ENCODE measurements at places on chromosomes 11 and 22.

- DNase-seq: no peak
Observed at GRCh38 chr22:50171319-50171964, 911 bp downstream of the PANX2 start.

DNA sequence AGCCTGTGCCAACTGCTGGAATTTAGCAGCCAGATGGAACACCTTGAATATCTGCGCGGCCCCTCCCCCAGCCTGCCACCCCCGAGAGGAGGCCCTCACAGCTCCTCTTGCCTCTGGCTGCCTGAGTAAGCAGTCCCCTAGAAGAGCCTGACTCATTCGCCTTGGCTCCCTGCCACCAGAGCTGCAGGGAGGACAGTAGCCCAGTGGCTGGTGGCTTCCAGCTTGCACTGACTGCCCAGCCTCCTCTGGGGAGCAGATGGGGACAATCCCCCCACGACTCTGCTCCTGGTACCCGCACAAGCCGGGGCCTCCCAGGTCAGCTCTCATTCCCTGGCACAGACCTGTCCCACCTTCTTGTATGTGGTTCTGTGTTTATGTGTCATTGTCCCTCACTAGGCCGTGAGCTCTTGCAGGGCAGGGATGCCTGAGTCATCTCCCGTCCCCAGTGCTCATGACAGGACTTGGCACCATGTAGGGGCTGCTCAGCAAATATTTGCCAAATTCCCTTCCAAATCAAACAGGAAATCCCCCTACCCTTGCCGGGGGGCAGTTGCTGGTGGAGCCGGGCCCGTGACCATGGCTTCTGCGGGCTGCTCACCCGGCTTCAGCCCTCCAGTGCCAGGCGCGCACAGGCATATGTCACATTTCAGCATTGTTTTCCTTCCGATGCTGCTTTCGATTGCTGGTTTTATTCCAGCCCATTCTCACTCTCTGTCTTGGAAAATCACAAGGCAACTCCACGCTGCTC is 43.6 kb downstream of the CACNG2 start:
- peak; percentile 39 for DNase-seq

GRCh38 chr22:32465661-32466060 is 1.4 kb upstream of the BPIFC start:
- no peak for DNase-seq

DNA sequence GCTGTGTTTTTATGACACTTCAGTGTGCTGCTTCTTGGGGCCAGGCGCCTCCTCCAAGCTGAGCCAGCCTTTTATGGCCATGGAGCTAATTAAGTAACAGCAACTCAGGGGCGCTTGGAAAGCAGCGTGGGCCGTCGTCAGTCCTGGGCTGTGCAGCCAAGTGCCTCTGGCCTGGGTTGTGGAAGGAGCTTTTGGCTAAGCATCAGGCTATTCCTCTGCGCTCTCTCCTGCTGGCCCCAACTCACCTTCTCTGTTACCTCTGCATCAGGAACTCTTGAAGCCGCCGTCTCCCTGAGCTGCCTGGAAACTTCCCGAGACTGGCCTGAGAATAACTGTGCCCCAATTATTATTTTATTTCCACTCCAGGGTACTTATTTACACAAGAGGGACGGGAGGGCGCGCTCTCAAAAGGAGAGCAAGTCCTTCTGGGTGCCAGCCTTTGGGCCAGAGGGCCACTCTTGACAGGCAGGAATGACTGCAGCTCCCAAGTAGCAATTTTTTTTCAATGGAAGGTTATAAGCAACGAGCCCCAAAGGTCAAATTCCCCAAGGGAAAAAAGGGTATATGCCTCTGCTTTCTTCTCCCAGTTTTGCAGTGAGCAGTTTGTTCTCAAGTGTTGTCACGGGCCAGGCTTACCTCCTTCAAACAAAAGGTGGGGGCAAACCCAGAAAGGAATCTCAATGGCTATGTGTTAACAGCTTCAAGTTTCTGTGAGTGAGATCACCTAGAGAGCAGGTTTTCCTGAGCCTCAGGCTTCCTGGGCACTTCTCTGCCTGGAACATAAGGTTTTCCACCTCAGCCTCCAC is 38.5 kb upstream of the NAV2 start:
- DNase-seq: no peak

DNA sequence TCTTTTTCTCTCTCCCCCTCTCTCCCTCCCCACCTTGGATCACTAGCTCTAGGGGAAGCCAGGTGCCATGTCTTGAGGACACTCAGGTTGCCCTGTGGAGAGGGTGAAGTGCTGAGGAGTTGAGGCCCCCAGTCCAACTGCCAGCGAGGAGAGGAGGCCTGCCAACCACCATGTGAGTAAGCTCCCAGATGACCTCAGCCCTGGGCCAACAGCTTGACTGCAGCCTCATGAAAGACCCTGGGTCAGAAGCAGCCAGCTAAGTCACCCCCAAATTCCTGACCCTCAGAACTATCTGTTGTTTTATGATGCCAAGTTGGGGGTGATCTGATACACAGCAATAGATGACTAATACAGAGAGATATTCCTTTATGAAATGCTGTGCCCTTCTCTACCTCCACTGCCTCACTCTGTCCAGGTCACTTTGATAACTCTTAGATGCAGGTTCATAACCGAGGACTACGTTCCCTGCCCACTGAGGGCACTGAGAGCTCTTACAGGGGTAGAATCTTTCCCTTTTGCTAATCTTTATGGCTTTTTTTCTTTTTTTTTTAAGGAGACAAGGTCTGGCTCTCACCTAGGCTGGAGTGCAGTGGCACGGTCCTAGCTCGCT is 8.0 kb downstream of the ARFGAP3 start:
- DNase-seq: no peak

GRCh38 chr11:87212891-87213290 is 175.2 kb downstream of the TMEM135 start:
- DNase-seq: no peak

- no peak for DNase-seq
Observed at GRCh38 chr22:38845004-38845740, 1.3 kb upstream of the NPTXR start.

DNA sequence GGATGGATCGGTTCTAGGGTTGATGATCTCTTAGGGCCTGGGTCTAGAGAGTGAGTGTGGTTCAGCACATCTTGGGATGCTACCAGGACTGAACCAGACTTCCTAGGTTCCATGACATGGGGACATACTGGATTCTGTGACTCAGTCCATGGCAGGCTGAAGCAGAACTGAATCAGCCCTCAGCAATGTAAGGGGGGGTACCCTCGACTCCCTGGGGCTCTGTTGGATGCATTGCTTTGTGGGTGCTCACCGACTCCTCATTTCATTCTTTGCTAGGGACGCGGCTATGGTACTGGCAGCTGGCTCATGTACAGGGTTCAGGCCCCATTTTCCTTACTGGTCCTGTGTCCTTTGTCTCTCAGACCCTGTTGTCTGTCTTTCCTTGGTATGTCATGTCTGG is 733 bp upstream of the GRAMD1B start:
- no peak for DNase-seq

DNA sequence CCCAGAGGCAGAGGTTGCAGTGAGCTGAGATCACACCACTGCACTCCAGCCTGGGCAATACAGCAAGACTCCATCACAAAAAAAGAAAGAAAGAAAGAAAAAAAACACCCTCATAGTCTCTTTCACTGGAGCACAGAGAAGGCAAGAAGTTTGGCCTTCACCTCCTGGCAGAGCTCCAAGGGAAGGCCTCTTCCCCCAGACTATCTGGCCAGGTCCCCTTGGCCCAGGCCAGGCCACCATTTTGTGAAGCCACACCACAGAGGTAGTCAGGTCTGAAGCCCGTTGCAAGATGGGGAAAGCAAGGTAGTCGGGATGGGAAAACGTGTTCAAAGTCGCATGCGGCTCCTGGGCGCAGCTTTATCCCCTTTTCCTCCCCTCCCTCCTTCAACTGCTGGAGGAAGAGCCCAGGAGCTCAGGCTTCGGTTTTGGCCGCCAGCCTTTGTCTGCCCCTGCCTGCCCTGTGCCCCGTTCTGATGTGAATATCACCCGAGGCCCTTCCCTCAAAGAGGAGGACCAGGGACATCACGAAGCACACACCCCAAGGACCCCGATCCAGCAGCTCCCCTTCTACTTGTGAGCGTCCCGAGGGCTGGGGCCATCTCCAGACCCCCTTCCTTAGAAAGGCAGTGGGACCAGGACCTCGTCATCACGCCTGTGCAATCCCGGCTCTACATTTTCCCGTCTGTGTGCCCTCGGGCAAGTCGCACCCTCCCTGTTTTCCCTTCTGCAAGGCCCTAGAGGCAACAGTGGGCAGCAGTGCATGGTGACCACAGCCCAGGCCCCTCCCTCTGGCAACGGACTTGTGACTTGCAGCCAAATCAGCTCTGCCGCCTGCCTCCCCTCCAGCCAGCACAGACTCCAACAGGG is 17.7 kb downstream of the CABP7 start:
- no peak for DNase-seq
